Prostate gland (tissue), 2 donors: ENCODE measurements at places on chromosomes 1 and 21.

DNA sequence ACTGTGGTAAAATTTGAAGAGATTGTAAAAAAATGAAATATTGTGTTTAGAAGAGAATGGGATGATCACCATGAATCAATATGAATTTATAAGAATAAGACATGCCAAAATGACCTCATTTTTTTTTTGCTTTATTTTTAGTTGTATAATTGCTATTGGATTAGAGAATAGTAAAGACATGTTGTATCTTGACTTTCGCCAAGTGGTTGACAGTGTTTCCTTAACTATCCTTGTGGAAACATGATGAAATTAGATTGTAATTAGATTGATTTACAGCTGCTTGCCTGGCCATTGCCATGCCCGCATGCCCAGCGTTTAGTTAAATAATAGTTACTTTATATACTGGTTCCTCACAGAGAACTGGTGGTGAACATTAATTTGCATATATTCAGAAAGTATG, 154.9 kb downstream of the MAGI3 start:
- DNase-seq = no peak

DNA sequence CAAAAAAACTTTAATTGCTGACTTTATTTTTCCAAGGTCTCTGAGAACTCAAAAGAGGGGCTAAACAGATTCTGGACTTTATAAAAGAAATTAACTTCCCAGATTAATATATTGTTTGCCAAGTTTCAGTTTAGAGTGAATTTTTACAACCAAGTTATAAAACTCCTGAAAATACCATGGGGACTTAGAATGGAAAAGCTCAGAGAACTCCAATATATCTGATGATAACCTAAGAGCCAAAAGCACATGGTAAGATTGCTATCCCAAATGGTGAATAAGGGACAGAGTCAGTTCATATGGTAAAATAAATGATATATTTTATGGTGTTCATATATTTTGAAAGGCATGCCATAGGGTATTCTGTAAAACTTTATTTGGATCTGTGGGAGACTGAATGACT, 470.9 kb downstream of the TTLL7 start:
- no peak for DNase-seq

DNA sequence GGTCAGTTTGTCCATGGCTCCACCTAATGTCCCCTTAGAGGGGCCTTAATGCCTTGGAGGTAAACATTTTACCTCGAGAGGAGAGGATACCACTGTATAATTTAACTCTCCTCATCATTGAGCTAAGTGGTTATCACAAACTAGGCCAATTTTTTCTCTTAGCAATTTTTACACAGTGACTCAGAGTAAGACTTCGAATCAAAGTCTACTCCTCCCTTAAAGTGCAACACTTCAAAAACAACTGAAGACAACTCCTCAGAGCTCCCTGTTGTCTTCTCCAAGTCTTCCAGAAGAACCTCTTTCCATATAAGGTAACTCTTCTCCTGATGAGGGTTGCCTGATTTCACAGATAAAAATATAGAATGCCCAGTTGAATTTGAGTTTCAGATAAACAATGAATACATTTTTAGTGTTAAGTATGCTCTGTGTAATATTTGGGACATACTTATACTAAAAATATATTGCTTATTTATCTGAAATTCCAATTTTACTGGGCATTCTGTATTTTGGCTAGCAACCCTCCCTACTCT, 4.9 kb upstream of the PTGFRN start:
- DNase-seq = no peak

- no peak for DNase-seq
These were observed 58.6 kb downstream of the OLIG1 start for GRCh38 chr21:33128538-33128937.

DNA sequence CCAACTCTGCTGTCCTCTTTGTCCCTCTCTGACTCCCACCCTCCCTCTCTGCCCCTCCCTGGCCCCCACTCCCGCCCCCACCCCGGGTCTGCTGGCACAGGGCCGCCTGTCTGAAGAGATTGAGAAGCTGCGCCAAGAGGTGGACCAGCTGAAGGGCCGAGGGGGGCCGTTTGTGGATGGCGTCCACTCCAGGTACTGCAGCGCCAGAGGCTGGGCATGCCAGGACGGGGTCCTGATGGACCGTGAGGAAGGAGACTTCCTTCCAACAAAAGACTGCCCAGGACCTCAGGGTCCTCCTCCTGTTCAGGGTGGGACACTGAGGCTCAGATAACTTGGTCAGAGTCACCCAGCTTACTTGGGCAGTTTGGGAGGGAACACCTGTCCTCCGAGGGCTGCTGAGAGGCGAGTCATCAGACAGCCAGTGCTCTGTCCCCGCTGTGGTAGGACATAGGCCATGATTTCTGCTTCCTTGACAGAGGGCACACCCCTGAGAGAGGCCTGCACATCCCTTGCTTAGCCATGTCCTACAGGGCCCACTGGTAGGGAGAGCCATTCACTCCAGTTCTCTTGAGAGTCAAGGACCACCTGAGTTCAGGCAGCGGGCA, 23.4 kb downstream of the PPFIA4 start:
- DNase-seq = no peak

DNA sequence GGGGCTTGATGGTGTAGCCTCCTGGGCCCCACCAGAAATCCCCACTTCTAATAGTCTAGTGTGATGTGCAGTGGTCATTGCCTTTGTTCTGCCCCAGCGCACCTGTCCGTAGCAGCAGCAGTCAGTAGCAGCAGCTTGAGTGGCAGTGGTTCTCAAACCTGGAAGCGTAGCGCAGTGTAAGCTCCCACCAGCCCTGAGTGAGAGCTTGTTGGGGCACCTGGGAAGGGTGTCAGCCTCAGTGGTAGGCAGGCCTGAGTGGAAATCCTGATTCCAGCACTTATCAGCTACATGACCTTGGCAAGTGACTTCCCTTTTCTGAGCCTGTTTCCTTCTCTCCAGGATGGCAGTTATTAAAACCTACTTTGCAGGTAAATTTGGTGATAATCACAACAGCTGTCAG, 41.6 kb upstream of the EPHA8 start:
- DNase-seq = no peak

- no peak for DNase-seq
These were observed 63.4 kb downstream of the WDR64 start for GRCh38 chr1:241715435-241715834.

- DNase-seq = no peak
These were observed 258.1 kb downstream of the GRIK3 start for GRCh38 chr1:36776256-36776655.

DNA sequence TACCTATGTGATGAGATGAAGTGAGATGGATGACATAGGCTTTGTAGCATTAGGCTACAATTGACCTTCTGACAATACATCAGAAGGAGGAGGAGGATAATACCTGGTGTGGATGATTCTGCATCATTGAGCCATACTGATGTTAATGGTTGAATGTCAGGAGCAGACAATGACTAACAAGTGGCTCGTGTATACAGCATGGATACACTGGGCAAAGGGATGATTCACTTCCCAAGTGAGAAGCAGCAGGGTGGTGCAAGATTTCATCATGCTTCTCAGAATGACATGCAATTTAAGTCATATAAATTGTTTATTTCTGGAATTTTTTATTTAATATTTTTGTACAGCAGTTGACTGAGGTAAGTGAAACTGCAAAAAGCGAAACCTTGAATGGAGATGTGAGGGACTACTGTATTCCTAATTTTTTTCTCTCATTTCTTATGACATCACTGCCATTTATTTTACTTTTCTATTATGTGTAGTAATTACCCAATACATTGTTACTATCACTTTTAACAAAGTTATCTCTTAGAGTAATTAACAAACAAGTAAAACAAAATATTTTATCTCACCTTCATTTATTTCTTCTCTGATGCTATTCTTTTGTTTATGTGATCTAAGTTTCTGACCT, 34.4 kb upstream of the COP1 start:
- no peak for DNase-seq

DNA sequence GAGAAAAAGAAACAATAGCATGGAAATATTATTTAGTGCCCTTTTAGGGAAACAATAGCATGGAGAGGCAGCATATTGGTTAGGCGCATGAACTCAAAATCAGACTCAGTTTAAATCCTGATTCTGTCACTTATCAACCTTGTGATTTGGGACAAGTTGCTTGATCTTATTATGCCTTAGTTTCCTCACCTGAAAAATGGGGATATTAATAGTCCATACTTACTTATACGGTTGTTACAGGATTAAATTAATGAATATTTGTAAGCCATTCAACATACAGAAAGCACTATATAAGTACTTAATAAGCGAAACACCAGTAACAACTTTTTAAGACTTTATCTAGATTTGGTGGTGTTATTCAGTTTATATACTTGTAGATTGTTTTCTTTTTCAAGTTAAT, 1.2 kb downstream of the TSEN15 start:
- DNase-seq = no peak
